ENCODE measurements at places on chromosomes 2 and 18. TPM values are rescaled to one million over a fixed set of nuclear protein-coding genes. Genes with fewer than 3 reads are reported as not detected.

The PAX3 gene
- 0.13 TPM for polyA plus RNA-seq

The ALPG gene
- 0.05 TPM for polyA plus RNA-seq

GRCh38 chr2:609449-609848, 67.8 kb downstream of the TMEM18 start:
- no peak for DNase-seq

GRCh38 chr2:101147971-101148370, 3.2 kb downstream of the TBC1D8 start:
- no peak for DNase-seq

- DNase-seq = no peak
Observed at GRCh38 chr2:37674946-37675345, 3.5 kb upstream of the CDC42EP3 start.

All from right lung (tissue), 10 donors.